NCI-H2107 (cell line): ENCODE measurements at places on chromosomes 6 and 20.

DNA sequence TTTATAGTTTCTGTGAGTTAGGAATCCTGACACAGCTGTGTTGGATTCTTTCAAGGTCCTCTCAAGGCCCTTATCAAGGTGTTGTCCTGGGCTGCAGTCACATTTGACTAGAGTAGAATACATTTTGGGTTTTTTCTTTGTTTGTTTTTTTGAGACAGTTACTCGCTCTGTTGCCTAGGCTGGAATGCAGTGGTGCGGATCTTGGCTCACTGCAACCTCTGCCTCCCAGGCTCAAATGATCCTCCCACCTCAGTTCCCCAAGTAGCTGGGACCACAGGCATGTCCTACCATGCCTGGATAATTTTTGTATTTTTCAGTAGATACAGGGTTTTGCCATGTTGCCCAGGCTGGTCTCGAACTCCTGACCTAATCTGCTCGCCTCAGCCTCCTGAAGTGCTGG is 15.7 kb downstream of the NFYA start:
- no peak for DNase-seq

DNA sequence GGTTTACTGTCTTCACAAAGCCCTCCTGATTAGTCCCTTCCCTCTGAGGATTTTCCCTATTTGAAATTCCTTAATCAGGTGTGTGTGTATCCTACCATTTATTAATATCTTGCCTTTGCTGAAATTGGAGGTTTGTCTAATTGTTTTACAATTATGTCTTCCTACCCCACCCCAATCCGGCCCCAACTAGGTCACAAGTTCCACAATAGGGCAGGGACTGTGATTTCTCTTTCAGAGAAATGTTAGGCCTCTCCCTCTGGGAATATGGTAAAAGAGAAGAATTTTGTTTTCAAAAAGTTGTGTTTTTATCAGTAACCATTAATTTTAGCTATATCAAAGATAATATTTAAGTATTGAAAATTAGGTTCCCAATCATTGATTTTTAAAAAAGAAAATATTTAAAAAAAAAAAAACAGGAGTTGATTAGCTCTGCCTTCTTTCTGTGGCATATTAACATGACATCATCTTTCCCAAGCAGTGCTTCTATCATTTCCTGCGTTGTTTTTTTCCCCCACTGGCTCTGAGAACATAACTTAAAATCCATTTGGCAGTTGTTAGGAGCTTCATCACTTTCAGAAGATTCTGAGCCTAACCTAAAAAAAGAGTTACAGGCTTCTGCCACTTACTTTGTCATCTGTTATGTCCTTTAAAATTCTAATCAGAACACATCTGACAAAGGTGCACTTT is 36.1 kb downstream of the BLOC1S5 start:
- no peak for DNase-seq

DNA sequence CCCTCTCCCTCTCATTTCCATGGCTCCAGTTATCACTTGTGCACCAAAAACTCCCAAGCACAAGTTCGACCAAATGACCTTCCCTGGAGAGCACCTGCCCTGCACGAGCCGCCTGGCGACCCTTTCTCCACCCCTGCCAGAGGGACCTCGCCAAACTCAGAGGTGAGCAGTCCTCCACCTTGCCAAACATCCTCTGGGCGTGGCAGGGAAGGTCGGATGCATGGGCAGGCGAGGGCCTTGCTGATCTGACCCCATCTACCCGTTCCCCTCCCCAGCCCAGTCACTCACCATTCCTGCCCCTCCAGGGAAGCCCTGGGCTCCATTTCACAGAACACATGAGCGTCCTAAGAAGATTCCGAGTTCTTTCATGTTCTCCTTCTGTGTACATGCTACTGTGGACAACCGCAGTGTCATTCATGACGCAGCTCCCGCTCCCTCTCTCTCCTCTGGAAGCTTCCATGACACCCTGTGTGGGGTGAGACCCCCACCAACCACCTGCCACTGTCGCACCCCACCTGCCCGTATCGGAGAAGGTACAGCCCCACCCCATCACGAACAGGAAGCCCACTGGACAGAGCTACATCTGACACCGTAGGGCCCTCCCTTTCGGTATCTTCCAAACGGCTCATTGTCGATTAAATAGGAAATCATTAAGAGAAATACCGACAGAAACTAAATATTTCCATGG is 104.3 kb downstream of the DACT2 start:
- no peak for DNase-seq

DNA sequence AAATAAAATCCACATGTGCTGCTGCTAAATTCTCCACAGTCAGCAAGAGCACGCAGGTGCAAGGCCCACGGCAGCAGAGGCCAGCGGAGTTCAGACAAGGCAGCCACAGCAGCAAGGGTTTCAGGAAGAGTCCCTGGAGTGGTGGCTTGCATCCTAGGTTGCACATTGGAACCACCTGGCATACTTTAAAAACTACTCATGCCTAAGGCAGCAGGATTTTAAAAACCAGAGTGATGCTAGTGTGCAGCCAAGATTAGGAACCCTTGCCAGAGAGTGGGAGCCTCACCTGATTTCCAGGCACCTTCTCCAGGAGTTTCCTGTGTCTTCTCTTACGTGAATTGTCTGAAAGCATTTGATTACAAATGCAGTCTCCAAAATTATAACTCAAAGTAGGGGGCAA is 104.0 kb upstream of the GPR6 start:
- DNase-seq = no peak

DNA sequence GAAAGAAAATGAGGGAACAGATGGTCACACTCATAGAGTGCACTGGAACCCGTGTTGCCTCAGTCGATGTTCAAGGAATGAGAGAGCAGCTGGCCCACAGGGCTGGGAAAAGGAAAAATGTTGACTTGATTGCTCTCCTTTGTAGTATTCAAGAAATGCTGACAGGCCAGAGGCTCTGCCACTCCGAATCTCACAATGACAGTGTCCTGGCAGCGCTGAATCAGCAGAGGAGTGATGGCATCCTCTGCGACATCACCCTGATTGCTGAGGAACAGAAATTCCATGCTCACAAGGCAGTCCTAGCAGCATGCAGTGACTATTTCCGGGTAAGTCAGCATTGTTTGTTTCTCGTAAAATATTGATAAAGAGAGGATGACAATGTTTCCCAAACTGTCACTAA is 51.3 kb downstream of the KLHL32 start:
- no peak for DNase-seq

- DNase-seq = no peak
These were observed 317.5 kb downstream of the HIVEP2 start for GRCh38 chr6:142627474-142627873.

- DNase-seq = no peak
These were observed 182.7 kb downstream of the TBX18 start for GRCh38 chr6:84581494-84582259.

DNA sequence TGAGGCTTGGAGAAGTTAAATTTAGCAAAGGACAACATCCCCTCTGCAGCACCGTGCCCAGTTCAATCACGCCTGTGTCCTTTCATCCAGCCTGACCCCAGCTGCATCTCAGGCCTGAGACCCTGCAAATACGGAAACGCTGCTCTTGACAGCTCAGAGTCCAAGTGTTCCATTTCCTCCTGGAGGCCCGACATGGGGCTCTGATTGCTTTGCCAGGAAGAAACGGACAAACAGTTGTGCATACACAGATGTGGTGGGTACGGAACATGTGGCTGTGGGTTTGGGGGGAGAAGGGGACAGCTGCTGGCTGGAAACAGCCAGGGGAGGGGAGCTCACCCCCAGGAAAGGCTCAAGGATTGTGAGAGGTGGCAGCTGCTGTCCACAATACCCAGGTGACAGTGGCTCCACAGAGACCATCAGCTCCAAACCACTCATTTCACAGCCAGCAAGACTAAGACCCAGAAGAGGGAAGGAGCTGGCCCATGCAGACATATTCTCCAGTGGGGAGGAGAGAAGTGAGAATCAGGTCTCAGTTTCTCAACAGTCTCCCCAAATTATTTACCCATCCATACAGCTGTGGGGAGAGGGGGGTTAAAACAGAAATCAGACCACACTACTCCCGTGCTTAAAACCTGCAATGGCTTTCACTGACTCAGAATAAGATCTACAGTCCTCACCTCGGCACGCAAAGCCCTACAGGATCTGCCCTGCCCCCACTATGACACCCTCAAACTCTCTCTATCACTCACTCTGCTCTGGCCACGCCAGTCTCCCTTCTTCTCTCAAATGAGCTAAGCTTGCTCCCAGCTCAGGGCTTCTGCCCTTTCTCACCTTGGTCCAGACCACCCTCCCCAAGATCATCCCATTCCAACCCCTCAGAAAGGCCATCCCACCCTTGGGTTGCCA is 89.1 kb downstream of the PREX1 start:
- no peak for DNase-seq

- DNase-seq = no peak
These were observed 215.0 kb downstream of the SYNDIG1 start for GRCh38 chr20:24684421-24684871.

DNA sequence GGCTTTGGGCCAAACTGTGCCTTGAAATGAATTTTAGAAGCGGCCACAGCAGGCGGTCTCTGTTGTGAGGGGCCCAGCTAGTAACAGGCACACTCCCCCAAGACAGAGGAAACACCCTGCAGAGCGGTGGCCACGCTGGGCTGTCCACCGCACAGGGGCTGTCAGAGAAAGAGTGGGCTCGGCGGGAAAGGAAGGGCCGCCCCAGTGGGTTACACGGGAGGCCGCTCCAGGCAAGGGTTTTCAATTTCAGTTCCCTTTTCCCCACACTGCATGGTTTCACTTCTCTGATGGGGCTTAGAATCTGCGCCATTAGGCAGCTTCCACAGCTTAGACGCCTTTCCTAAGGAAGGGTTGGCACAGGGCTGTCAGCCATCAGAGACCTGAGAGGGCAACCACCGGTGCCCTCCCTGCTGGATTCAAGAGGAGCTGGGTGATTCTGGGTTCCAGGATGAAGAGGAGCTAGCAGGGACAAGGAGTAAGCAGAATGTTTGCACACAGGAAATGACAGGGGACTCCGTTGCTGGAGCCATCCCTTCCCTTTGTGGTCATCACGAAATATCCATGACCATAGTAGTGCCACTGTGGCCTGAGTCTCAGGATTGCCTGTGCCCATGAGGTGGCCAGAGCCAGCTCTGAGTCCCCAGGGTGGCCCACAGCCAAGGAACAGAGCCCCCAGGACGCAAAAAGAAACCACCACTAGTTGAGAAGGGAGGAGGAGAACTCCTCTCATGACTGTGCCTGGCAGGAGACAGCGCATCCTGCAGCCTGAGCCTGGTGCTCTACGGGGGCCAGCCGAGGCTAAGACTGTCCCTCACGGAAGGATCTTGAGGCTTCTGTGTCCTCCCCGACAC is 282.7 kb downstream of the NRN1 start:
- no peak for DNase-seq

DNA sequence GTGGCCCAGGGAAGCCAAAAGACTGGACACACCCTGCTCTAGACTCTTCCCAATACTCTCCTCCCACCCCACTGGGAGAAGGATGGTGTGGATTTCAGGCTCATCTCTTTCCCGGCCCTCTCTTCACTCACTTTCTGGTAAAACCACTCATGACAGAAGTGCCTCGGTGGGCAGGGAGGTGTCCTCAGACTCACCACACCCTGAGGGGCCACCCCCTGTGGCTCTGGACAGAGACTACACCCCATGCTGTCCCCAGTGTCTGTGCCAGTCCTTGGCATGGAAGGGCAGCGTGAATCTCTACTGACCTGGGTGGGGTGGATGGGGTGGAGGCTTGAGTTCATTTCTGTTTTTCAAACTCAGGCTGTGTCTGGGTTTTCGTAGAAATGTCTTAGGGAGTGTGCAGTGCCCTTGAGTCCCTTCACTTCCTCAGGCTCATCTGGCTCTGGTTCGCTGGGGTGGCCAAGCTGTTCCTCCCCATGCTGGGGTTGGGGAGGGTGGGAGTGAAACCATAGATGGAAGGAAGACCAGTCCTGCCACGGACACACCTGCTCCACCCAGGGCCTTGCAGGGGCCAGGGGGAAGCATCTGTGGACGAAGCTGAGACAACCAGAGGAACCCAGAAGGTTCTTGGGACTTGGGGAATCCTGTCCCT is 59.1 kb downstream of the EZR start:
- no peak for DNase-seq

DNA sequence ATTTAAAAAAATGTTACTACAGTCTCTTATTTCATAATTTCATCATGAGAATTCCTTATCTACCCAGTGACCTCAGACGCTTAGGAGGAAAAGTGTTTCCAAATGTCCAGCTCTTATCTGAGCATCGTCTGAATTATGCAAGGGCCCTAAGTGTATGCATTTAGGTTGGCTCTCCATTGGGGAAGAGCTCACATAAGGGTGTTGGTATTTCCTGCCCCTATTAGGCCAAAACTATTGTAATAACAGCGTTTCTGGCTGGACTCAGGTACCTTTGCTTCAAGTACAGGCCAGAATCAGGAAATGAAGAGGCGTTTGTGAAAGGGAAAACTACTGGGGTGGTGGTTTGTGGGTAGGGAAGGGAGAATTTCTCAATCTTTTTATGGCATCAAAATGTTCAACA is 40.4 kb upstream of the SGK1 start:
- no peak for DNase-seq

- no peak for DNase-seq
These were observed 103.7 kb downstream of the TPBG start for GRCh38 chr6:82467338-82467737.

- no peak for DNase-seq
These were observed 568 bp downstream of the CCDC170 start for GRCh38 chr6:151494235-151494935.

DNA sequence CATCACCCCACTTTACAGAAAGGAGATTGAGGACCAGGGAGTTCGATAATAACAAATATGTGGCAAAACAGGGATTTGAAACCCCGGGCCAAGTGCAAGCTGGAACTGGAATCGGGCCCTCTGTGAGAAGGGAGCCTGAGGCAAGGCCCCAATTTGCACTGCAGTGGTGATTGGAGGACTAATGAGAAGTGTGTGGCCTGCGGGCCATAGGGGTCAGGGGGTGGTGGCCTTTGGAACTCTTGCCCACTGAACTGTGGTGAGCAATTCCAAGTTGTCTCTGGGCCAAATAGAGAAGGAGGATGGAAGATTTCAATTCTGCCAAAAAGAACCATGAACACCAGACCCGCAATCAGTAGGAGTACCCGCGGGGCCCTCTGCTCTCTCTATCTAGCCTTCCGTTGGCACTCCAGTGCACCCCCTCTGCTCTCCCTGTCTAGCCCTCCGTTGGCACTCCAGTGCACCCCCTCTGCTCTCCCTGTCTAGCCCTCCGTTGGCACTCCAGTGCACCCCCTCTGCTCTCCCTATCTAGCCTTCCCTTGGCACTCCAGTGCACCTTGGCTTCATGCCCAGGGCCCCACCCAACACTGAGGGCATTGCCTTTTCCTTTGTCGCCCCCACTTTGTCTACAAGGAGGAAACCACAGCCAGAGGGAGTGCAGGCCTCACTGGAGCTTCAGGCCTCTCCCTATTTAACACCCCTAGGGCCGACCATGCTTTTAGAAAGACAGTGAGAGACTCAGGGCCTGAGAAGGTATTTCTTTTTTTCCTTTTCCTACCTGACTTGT is 6.0 kb upstream of the PTPRA start:
- DNase-seq = no peak

GRCh38 chr6:131398176-131398575 is 174.8 kb upstream of the ARG1 start:
- no peak for DNase-seq
